ENCODE measurements at places on chromosomes 16 and 17.

DNA sequence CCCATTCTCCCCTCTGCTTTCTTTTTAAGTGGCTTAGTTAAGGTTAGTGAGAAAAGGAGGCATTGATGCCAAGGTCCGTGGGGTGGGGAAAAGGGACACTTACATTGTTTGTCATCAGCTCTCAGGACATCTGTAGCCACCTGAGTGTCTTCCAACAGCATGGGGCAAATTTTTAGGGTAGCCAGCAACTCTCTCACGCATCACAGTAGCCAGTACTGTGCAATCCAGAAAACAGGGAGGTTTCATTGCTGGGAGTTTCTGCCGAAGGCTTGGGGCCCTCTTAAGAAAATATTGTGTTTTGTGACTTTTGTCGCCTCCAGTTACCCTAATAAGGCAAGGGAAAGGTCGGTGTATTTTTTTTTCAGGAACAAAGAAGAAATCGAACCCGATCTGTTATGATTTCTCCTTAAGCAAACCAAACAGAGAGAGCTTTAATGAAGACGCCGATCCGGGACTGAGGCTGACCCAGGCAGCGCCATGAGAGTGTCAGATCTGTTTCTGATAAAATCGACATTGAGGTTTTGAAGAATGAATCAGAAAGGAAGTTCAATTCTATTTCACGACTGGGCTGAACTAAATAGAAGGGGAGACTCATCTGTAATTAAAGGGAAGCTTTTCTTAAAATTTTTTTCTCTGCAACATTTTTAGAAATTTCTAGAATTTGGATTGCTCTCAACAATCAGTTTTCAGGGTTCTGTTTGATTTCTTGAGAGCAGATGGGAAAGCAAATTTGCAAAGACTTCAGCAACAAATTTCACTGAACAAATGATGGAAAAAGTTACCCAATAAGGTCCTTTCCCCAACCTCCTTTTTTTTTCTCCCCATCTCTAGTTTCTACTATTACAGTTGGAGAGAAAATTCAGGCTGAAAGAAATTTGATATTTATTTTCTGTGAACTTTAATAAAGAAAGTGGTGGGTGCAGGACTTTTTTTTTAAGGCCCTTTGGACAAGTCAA, 144.7 kb upstream of the IRX3 start:
- no peak for DNase-seq

GRCh38 chr16:73764321-73764720, 532.3 kb upstream of the PSMD7 start:
- no peak for DNase-seq

DNA sequence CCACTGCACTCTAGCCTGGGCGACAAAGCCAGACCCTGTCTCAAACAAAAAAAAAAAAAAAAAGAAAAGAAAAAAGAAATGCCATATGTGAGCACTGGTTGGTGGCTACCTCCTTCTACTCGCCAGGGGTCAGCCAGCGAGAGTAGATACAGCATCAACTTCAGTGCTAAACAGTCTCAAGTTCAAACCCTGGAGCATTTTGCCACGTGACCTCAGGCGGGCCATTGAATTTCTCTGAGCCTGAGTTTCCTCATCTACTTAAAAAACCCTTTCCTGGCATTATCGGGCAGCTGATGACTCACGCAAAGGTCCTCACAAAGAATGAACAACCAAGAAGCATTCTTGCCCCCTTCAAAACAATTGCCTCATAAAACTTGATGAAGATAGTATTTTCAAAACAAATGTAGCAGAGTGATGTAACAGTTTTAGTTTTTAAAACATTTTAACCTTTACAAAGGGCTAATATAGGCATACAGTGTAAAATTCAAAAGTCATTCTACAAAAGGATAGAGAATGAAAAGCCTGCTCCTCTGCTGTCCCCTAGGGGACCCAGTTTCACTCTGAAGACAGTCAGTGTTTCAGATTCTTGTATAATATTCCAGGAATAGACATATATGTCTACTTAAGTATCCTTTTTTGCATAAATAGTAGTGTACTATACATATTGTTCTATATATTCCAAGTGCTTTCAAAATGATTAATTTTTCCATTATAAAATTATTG, 28.4 kb downstream of the DNAH2 start:
- peak; percentile 84 for DNase-seq

DNA sequence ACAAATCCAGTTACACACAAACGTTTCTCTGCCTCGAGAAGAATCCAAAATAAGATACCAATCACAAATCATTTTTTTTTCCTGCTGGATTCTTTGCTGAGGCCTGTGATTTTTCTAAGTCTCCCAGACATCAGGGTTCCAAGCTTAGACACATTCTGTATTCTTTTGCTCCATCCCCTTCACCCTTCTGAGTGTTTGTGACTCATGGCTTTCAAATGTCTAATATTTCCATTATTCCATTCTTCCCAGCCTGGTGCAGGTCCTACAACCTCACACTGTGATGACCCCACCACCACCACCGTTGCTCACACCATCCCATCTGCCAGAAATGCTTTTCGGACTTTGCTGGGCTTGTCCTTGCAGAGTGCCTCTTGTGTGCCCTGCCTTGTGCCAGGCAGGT, 480.1 kb downstream of the SOX9 start:
- DNase-seq = no peak

- DNase-seq = no peak
These were observed 37.8 kb downstream of the YPEL2 start for GRCh38 chr17:59369031-59369975.

DNA sequence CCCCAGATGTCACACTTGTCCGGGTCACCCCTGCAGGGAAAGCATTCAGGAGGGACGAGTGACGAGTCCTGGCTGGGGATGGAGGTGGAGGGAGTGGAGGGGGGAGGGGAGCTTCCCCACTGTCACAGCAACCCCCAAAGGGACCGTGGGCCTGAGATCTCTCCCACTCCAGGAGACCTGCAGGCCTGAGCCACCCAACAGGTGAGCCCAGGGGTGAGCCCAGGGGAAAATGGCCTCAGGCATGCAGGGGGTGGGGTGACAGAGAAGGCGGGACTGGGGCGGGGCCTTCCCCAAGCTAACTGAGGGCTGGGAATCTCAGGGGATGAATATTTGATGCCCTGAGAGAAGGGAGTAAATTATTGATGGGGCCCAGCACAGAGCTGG, 2.4 kb downstream of the USH1G start:
- no peak for DNase-seq

GRCh38 chr16:56634715-56635440, 2.4 kb downstream of the MT1M start:
- DNase-seq = no peak

- DNase-seq = no peak
These were observed 3.4 kb downstream of the ALDOA start for GRCh38 chr16:30068750-30069610.

DNA sequence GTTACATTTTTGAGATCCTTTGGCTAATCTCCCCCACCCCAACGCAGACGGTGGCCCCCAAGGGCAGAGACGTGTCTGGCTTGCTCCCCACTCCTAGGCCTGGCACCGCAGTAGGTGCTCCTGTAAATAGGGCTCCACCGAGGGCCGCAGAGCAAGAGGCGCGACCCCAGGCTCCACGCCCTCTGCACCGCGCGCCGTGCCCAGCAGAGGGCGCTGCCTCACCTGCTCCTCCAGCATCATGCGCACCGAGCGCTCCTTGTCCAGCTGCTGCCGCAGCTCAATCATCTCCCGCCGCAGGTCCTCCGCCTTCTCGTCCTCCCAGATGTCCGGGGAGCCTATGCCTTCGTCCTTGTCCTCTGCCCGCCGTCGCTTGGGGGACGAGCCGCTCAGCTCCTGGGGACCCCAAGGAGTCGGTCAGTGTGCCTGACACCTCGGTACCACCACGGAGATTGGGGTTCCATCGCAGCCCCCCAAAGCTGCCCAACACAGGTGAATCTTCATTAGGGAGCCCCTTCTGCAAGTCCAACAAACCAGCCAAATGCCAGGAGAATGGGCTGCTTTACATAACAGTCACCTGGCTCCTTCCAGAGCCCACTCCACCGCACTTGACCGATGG, 11.2 kb downstream of the TFAP4 start:
- DNase-seq = peak; percentile 89

DNA sequence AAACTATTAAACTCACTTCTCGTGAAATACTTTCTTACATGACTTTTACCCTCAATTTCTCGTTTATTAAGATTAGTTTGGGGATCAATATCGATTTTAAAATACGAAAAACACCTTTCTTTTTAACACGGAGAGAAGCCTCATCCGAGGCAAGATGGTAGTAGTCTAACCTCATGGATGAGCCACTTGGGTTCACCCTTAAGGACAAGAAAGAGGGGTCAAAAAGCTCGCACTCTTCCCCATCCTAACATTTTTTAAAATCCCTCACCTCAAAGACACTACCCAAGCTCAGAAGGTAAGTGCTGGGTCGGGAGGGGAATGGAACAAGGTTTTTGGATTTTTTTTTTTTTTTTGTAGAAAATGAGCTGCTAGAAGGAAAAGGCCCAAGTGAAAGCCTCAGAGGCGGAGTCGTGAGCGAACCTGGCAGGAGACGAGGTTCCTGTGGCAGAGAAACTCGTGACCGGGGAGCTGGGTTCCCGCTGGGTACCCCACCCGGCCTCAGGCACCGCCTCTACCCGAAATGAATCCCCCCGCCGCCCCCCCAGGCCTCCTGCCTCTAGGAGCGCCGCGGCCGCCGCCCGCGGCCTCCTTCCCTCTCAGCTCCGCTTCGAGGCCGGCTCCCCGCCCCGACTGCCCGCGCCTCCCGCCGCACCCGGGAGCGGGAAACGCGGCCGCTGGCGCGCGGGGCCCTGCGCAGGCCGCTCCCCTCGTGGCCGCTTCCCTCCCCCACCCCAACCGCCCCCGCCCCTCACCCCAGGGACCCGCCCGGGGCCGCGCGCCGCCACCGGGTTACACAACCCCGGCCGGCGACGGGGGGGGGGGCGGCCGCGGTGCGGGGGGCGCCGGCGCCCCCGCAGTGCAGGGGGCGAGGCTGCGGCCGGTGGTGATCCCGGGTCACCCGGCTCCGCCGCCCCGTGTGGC, 1.6 kb downstream of the NUFIP2 start:
- DNase-seq = peak; percentile 91

All from upper lobe of left lung (tissue), 6 donors.